ENCODE measurements at places on chromosomes 4 and X.

- DNase-seq = no peak
Observed at GRCh38 chrX:153519569-153520286, 2.3 kb downstream of the ATP2B3 start.

DNA sequence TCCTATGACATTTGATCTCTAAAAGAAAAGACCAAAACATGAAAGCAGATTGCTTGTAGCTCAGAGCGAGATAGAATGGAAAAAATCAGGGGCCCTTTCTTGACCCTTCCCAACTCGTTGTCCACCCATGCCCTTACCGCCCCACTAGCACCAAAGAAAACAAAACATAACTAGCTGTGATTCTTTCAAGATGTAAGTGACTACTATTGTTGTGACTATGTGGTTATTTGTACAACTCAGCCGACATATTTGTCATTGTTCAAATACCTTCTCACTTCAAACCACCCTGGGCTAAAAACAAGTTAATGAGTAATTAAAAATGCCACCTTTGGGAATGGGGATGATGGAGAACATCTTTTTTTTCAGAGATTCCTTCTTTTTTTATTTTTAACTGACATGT, 171.2 kb upstream of the GPC4 start:
- DNase-seq = no peak

DNA sequence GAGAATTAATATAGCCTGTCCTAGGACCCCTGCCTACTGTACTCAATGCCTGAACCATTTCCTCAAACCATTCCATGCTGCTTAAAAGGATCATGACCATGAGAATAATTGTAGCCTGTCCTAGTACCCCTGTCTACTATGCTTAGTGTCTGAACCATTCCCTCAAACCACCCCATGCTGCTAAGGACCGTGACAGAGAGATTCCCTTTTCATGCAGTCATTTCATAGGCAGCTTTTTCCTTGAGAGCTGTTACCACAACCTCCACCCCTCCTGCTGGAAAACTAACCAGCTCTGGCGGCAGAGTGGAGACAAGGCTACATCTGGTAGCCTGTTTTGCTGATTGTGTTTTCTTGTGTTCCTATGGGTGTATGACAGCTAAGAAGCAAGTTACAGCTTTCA, 174.9 kb upstream of the SMARCAD1 start:
- DNase-seq = no peak

GRCh38 chr4:801436-802124, 24.3 kb downstream of the CPLX1 start:
- DNase-seq = no peak

DNA sequence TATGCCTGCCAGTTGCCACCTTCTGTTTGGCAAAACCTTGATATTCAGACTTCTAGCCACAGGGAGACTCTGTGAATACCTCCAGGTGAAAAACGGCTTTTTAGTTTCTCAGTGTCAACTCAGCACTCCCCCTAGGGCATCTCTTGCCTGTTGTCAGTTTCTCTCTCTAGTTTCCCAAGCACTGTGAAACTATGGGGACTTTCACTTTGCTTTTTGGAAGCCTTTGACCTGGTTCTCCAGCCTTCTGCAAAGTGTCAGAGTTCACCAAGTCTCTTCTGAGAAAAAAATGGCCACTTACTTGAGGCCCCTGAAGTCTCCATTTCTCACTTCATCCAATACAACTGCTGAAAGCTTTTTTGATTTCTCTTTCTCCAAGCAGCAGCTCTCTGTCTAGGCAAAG, 521.5 kb downstream of the INPP4B start:
- DNase-seq = no peak

GRCh38 chr4:99943904-99944437, 2.4 kb downstream of the DNAJB14 start:
- no peak for DNase-seq

DNA sequence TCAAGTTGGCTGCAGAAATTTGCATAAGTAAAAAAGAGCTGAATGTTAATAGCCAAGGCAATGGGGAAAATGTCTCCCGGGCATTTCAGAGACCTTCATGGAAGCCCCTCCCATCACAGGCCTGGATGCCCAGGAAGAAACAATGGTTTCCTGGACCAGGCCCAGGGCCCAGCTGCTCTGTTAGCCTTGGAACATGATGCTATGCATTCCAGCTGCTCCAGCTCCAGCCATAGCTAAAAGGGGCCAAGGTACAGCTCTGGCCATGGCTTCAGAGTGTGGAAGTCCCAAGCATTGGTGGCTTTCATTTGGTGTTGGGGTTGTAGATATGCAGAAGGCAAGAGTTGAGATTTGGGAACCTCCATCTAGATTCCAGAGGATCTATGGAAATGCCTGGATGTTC, 508.3 kb downstream of the SPRY1 start:
- no peak for DNase-seq

DNA sequence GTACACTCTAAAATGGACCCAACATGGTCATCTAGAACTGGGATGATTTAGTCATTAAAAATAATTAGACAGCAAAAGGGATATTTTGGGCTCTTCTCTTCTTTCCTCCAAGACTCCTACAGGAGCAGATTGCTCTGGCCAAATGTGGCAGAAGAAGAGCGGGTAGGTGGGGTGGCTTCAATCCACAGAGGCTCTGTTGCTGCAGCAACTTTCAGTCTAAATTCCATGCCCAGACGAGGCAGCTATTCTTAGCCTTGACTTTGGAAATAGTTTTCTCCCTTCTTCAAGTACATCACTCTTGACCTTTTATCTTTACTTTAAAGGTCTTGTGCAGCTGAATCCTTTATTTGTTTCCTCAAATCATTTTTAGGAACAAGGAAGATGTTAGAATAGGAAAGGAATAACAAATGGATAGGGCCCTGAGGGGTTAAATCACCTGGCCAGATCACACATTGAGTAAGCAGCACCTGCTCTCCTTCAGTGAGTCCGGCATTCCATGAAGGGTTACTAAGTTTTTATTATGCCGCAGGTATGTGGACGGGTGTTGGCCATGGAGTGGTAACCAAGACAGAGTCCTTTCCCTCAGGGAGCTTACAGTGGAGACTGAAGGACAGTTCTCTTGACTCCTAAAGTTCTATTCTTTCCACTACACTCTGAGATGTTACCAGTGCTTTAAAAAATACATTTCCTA, 19.3 kb upstream of the SORBS2 start:
- no peak for DNase-seq
